Thoracic aorta (tissue), 2 donors: ENCODE measurements at places on chromosomes 11 and 22.

GRCh38 chr22:47249370-47249928, 487.0 kb downstream of the TBC1D22A start:
- no peak for DNase-seq

DNA sequence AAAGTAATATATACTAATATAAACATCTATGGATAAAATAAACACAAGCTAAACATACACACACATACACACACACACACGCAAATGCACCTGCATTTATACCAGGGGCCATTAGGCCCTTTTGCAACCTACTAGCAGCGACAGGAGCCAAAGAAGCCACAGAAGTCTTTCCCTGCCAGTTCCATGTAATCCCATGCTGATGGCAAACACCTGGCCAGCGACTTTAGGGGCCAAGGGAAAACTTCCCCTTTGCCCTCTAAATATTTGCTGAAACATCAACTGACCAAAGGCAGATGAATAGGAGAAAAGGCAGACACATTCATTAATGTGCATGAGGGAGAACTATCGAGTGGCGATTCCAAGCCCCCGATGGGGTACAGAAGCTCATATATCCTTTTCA, 14.8 kb upstream of the P2RY2 start:
- DNase-seq, result no peak

GRCh38 chr11:81135570-81135969, 1598.1 kb downstream of the FAM181B start:
- DNase-seq, result no peak

DNA sequence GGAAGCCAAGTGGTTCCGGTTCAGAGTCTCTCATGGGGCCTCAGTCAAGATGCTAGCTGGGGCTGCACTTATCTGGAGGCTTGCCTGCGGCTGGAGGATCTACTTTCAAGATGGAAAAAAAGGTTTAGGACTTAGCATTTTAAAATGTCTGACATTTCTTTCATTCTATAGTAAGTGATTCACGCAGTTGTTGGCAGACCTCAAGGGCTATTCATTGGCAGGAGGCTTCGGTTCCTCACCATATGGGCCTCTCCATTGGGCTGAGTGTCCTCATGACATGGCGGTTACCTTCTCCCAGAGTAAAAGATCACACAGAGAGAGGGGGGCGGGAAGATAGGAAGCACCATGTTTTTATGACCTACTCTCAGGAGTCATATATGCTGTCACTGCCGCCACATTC, 298.0 kb upstream of the PLET1 start:
- DNase-seq, result no peak

DNA sequence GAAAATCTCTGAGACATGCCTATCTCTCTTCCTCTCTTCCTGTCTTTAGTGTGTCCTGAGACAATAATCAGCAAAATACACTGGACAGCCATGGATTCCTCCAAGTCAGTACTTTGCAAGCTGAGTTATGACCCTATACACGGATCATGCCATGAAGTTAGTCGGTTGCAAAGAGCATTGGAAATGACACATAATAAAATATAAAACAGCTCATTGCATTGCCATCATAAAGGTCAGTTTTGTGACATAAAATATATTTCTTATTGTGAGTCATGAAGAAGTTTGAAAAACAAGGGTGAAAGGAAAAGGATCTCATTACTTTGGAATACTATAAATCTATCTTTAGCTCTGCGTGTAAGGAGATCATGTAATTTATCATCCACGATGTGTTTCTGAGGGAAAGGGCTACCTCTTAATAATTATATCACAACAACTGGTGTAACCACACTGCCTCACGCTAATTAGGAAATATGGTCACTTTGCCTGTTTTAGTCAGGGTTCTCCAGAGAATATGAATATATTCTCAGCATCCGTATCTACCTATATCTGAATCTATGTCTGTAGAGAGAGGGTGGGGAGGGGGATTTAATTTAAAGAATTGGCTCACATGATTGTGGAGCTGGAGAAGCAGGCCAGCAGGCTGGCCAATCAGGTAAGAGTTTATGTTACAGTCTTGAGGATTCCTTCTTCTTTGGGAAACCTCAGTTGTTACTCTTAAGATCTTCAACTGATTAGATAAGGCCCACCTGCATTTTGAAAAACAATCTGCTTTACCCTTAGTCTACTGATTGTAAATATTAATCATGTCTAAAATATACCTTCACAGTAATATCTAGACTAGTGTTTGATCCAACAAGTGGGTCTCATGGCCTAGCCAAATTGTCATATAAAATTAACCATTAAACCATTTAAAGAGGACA, 198.8 kb downstream of the FAT3 start:
- no peak for DNase-seq

- DNase-seq, result no peak
These were observed 20.6 kb downstream of the ADM start for GRCh38 chr11:10325277-10326011.

- DNase-seq, result no peak
These were observed 34.1 kb downstream of the PPME1 start for GRCh38 chr11:74205181-74205580.

DNA sequence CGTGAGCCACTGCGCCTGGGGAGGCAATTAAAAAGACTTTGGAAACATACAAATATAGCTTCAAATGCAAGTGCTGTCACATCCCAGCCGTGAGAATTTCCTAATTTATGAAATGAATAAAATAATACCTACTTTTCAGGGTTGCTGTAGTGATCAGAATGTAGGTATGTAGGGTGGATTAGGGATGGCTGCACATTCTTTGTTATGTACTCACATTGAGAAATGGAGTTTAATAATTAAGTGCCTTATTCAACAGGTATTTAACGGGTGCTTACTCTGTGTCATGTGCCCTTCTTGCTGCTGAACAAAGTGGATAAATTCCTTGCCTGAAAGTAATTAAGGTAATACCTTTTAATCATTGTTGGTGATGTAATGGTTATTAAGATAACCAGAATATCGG, 37.0 kb downstream of the MMP7 start:
- DNase-seq, result no peak

GRCh38 chr11:16946477-16947282, 67.5 kb downstream of the PLEKHA7 start:
- DNase-seq, result no peak

GRCh38 chr22:48891688-48892577, 935.7 kb downstream of the BRD1 start:
- no peak for DNase-seq

- DNase-seq, result no peak
These were observed 139.3 kb downstream of the CEP164 start for GRCh38 chr11:117466966-117467365.

- DNase-seq, result no peak
These were observed 12.8 kb downstream of the PACSIN2 start for GRCh38 chr22:43002202-43002586.

DNA sequence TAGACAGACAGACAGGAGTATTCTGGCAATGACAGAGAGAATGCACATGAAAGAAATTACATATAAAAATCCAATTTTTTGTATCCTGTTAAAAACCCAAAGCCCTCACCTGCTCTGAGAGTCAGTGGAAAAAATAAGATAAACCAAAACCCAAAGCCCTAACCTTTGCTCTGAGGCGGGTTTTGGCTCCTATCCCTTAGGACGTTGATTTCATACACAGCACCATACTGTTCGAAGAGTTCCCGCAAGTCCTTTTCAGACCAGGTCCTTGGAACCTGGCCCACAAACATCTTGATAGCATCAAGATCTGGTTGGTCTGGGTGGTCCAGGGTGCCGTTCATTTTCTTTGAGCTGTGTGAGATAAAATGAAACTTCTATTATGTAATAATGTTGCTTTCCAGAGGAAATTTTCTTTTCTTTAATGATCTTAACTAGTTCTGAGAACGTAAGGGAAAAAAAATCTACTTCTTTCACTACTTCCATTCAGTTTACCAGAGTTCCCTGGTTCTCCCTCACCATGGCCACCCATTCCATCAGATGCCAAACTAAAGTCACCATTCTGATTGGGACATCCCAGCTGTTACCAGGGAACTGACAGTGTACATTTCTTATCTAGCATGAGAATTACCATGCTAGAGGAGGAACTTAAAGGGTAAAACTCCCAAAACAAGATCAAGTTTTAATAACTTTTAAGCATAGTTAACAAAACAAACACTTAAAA, 39.9 kb upstream of the RAPSN start:
- DNase-seq, result no peak

DNA sequence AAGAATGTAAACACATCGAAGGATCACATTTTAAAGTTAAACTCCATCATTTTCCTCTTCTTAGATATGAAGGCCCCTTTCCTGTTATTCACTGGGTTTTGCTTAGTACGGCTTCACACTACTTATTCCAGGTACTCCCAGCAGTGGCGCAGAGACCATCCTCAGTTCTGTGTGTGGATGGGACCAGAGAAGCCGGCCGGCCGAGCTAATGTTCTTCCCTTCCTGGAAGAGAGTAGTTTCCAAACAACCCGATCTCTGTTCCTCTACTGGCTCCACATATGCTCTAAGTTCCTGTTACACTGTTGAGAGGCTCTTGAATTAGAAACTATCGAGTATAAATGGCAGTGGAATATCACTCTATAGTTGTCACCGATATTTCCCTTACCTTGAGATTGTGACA, 684 bp upstream of the NFRKB start:
- no peak for DNase-seq

- no peak for DNase-seq
These were observed 138.5 kb downstream of the TTC28 start for GRCh38 chr22:28541137-28541536.

DNA sequence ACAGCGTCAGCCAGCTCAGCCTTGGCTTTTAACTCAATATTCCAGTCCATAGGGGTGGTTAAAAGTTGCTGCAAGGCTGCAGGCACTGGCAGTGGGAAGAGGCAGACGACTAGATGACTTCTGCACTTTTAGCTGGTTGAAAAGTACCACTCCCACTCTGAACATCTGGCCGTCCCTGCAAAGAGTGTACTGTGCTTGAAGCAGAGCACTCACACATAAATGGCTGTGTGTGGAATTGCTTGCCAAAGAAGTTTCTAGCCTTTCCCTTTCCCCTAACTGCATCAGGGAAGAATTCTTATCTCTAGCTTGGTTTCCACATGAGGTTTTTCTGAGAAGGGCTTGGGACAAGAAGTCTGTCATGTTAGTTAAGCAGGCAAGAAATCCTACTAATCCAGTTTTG, 5.1 kb upstream of the PHLDB1 start:
- no peak for DNase-seq

DNA sequence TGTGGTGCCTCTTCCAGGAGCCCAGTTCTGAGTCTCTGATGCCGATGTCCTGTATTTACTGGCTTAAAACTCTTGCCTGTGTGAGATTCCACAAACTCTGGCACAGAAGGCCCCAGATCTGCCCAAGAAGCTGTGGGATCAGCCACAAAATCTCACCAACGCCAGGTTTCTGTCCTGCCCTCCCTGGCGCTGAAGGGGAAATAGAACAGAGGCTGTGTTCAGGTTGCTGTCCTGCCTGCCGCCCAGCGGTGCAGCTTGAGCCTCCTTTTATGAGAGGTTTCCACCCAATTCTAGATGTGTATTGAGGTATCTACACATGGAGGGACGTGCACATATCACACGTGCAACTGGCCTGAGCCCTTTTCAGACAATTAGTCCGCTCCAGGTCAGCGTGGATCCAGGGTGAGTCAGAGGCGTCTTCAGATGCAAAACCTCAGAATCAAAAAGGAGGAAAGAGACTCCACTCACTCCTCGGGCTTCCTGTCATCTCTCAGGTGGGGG, 2.2 kb downstream of the TMEM80 start:
- no peak for DNase-seq

GRCh38 chr11:70608568-70609470, 210.5 kb downstream of the CTTN start:
- DNase-seq, result no peak

DNA sequence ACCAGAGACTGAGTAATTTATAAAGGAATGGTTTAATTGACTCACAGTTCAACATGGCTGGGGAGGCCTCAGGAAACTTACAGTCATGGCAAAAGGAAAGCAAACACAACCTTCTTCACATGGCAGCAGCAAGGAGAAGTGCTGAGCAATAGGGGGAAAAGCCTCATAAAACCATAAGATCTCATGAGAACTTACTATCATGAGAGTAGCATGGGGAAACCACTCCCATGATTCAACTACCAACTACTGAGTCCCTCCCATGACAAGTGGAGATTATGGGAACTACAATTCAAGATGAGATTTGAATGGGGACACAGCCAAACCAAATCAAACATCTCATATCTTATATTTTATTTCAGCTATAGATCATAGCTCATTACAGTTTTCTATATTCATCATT, 33.0 kb downstream of the GRIA4 start:
- no peak for DNase-seq

DNA sequence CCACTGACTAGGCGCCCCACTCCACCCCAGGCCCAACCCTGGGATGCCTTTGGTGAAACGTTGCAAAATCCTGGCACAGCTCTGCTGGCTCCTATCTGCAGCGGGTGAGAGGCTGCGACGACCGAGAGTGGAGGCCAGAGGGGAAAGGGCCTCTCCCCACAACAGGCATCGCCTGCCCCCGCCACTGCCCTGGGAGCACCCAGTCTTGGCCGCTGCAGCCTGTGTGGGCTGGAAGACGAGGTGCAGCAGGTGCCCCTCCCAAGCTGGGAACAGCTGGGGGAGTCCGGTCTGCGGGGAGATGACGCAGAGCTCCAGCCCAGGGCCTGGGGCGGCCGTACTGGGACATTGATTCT, 4.2 kb upstream of the PIM3 start:
- DNase-seq, result no peak

GRCh38 chr11:33713151-33713855, 12.7 kb upstream of the C11orf91 start:
- no peak for DNase-seq

DNA sequence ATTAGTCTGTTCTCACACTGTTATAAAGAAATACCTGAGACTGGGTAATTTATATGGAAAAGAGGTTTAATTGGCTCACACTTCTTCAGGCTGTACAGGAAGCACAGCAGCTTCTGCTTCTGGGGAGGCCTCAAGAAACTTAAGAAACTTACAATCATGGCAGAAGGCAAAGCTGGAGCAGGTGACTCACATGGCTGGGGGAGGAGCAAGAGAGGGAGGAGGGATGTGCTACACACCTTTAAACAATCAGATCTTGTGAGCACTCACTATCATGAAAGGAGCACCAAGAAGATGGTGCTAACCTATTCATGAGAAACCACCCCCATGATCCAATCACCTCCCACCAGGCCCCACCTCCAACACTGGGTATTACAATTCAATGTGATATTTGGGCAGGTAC, 381.6 kb downstream of the ETS1 start:
- DNase-seq, result no peak
